ENCODE measurements at places on chromosomes 6 and 20.

- DNase-seq = no peak
Measured at GRCh38 chr6:17491416-17492142, 98.2 kb downstream of the CAP2 start.

DNA sequence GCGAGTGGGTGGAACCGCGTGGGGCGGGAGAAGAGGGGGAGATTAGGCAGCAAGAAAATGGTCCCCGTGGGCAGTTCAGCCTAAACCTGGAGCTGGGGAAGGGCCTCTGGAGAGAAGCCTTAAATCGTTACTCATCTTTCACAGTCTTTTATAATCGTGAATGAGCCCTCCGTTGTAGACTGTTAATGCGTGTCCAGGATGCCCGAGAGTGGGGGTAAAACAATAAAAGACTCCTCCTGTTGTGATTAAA is 11.0 kb upstream of the ELOVL5 start:
- no peak for DNase-seq

DNA sequence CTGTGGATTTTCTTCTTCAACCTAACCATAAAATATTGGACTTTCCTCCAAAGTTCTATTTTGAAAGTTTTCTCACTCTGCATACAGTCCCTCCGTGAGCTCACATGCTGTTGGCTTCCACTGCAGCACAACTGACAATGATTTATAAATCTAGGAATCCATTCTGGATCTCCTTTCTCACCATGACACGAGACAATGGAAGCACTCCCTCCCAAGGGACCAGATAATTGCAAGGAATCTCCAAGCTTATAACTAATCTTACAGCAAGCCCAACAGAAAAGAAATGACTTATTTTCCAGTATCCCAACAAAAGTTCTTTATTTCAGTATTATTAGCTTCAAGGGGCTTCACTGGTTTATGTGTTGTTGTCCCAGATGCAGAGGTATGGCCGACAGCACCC is 729.0 kb downstream of the RFPL4B start:
- no peak for DNase-seq

DNA sequence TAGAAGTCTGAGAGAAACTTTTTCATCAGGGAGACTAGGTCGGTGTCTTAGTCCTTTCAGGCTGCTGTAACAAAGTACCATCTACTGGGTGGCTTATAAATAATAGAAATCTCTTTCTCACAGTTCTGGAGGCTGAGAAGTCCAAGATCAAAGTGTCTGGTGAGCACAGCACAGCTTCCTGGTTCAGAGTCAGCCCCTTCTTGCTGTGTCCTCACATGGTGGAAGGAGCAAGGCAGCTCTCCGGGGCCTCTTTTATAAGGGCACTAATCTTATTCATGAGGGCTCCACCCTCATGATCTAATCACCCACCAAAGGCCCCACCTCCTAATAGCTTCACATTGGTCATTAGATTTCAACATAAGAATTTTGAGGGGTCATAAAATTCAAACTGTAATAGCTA is 122.8 kb downstream of the CCDC170 start:
- no peak for DNase-seq

DNA sequence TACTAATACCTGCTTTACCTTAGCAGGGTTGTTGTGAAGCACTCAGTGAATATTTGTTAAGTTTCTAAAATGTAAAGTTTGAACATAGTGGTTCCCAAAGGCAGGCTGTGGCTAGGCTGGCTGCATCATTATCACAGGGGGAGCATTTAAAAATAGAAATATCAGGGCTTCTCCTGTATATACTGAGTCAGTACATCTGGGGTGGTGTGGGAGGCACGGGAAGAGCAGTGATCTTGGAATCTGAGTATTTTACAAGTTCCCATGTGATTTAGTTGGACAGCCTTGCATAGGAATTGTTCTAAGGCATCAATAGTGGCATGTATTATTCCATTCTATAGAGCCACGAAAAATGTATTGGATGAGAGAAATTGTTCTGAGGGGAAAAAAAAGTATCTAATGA is 8.0 kb downstream of the CDC5L start:
- no peak for DNase-seq

DNA sequence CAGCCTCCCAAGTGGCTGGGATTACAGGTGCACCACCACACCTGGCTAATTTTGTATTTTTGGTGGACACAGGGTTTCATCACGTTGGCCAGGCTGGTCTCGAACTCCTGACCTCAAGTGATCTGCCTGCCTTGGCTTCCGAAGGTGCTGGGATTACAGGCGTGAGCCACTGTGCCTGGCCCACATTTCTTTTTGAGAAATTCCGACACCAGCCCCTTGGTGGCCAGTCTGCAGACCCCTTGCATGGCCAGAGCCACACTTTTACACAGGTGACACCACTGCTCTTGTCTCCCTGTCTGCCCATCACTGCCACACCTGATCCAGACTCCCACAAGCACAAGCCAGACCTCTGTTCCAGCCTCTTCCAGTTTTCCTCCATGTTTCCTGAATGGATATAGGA is 33.0 kb downstream of the SRSF3 start:
- DNase-seq = no peak

DNA sequence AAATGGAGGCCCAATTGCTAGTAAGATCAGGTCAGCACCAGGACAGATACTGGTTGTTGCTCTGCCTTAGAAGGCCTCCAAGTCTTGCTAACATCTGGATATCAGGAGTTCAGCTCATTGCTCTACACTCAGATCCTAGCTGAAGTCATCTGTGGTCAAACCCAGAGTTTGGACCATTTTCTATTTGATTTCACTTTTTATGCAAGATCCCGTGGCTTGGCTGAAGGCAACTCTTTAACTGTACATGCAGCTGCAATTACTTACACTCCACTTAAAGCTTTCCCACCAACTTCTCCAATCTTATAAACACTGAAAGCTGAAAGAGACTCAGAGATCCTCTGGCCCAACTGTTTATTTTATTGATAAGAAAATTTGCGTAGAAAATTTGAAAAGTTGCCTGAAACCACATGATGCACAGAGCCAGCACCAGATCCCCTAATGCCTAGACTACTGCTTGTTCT is 2.7 kb downstream of the SLC17A2 start:
- DNase-seq = no peak

GRCh38 chr6:106629859-106630163 is 433 bp downstream of the QRSL1 start:
- DNase-seq = no peak

DNA sequence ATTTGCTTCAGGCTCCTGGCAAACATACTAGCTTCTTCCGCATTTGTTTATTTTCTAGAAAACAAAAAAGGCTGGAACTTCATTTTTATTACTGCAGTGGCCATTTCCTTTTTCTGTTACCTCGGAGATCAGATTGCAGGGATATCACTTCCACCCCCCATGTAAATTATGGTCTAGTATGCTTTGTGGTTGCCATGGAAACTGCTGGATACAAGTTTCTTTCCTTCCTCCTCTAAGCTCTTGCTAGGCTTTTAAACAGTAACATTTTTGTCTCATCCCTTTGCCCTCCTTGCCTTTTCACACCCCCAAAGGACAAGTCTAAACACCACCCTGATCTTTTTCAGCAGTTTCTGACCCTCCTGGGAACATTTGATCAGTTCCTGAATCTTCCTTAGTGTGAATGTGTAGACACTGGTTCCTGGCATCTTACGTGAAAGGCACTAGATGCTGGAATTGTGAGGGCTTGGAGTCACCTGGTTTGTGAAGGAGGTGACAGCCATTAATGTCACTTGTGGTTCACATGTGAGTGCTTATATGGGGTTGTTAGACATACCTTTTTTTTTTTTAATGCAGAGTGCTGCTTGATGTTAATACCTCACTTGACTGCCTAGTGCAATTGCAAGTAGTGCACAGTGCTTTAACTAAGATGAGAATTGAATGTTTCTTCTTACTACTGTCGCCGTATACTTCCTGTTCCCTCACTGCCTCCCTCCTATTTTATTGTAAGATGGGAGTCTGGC is 181.6 kb downstream of the JARID2 start:
- no peak for DNase-seq

GRCh38 chr20:6605055-6605935 is 162.2 kb upstream of the BMP2 start:
- DNase-seq = no peak

DNA sequence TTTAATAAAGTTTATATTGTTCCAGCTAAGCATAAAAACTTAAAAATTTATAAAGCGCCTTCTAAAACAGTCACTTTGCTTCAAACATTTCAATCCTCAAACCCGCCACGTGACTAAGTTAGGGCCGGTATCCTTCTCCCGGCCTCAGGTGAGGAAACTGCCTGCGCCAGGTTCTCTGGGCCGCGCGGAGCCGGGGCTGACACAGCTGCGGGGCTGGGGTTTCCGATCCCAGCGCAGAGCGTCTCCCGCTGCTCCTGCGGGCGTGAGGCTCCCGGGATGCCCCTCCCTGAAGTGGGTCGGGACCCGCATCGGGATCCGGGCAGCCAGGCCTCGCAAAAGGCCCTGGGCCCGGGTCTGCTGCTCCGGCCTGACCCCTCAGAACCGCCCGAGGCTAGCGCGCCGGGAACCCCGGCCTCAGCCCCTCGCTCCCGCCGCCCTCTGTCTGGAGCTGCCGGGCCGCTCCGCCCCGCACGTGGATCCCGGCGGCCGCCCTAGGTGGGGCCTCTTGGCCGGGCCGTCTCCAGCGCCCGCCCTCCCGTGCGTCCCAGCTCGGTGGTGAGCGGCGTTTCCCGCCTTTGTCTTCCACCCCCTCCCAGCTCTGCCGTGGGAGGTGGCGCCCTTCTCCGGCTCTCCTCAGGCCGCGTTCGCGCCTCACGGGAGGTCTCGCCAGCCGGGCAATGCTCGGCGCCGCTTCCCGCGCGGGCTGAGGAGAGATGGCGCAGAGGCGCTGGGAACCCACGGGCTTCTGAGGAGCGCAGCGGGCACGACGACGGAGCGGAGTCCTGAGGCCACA is 267.9 kb downstream of the DLL1 start:
- DNase-seq = no peak

DNA sequence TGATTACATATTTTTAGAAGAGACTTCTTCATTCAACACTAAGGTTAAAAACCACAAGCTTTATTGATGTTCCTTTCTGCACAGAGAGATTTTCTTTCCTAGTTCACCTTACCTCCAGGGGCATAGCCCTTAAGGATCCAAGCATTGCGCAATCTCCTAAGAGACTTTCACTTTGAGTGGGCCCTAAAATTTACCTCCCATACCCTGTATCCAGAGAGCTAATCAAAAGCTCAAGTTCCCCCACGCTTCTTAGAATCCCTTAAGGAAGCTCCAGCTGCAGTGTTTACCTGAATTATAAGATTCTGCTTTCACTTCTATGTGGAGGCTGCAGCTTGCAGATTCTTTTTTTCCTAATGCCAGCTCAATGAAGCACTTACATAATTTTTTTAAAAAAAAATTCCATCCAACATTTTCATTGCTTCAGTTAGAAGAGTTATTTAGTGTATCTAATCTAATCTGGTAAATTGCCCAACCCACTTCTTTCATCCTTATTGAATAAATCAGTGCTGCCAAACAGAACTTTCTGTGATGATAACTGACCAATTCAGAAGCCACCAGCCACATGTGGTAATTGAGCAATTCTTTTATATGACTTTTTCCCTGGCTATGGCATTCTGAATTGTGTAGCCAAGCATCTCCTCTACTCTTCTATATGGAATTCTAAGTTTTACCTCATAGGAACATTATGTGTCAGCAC is 24.6 kb upstream of the SPTLC3 start:
- DNase-seq = no peak

- DNase-seq = no peak
Measured at GRCh38 chr20:39070484-39071231, 108.5 kb downstream of the DHX35 start.

DNA sequence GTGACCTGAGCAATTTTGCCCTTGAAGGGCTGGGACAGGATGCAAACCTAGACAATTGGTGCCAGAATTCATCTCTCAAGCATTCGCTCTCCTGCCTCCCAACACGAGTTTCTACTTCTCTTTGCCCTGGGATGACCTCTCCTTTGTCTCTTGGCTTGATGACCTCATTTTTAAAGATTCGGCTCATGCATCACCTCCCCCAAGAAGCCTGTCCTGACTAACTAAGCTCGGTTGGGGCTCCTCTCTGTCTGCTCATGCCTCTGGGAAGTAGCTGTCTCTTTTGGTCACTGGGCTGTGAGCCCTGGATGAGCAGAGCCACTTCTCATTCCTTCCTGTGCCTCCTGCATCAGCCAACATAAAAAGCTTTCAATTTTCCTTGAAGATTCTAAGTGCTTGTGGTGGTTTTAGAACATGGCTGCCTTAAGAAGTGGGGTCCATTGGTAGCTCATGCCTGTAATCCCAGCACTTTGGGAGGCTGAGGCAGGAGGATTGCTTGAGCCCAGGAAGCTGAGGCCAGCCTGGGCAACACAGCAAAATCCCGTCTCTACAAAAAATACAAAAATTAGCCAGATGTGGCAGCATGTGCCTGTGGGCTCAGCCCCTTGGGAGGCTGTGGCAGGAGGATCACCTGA is 11.1 kb upstream of the TCF15 start:
- DNase-seq = no peak

DNA sequence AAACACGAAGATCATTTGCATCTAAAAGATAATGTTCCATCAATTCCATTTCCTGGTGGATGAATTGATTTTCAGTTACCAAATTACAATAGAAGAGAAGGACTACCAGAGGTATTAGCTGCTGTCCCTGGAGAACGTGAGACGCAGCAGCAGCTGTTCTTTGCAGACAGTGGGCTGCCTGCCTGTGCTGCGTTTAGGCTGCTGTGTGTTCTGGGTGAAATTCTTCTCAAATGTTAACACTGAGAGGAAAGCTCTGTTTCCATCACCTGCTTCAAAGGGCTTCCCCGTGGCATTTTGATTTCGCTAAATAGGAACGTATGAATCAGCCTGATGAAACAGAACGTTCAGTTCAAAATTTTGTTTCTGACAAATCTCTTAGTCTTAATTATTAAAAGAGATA is 362.2 kb downstream of the C6orf118 start:
- DNase-seq = no peak

GRCh38 chr6:16243055-16243454 is 4.7 kb downstream of the GMPR start:
- no peak for DNase-seq

DNA sequence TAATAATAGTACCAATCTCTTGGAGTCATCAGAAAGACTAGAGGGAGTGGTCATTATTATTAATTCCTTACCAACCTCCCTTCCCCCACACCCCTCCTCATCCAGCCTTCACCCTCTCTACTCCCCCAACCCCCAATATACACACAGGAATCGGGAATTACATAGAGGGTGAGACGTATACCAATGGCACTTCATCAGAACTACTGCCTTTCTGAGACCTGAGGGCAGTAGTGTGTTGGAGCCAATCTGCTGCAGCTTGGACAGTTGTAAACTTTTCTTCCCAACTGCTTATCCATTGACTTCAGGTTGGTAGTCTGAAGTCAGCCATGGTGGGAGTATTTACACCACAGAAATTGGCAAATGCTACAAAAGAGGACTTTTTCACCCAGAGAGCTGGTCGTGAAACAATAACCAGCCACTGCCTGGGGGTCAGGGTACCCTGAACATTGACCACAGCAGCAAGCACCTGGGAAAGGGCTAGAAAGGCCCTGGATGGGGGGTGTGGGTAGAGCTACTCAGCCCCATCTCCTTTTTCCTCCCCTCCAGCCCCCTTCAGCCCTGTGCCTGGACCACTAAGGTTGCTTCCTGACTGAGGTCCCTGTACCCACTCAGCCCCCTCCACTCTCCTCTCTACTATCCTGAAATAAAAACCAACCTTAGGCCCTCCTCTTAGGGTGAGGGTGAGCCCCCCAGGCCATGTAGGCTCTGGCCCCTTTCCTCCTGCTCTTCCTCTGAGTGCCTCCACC is 161.5 kb downstream of the MRPL14 start:
- DNase-seq = no peak

Data from cortex of kidney (tissue), 1 donor.